ENCODE measurements at places on chromosomes 12 and 14. TPM values are rescaled to one million over a fixed set of nuclear protein-coding genes. Genes with fewer than 3 reads are reported as not detected.

- peaks cover 22% of the 10 kb centered on the region for H3K4me1 ChIP-seq
- no peaks in the 10 kb centered on the region for H3K36me3 ChIP-seq
- no peak for DNase-seq
- H3K27me3 ChIP-seq, result no peaks in the 10 kb centered on the region
- H3K4me3 ChIP-seq, result no peak overlapping the region
Measured at GRCh38 chr14:103070971-103071542, 13.0 kb upstream of the LBHD2 start.

DNA sequence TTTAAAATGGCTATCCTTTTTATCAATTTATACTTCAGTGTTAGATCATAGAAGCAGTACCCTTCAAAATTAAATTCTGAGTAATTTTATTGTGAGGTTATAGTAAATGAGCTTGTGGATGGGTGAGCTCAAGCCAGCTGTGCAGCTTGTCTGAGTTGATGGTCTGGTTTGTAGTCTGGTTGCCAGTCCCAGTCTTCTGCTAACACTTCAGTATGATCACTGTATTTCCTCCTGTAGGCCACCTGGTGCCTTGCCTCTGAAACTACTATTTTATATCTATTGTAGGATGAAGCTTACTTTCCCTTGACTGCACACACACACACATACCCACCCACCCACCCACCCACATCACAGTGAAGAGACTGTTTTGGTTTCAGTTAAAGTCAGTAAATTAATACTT, 496.4 kb downstream of the PCNX1 start:
- H3K36me3 ChIP-seq, result peaks cover 4% of the 10 kb centered on the region
- H3K27ac ChIP-seq, result peak overlapping the region; percentile 64
- peak; percentile 84 for DNase-seq
- no peak overlapping the region for H3K4me3 ChIP-seq

- no peaks in the 10 kb centered on the region for H3K36me3 ChIP-seq
- H3K4me1 ChIP-seq, result no peaks in the 10 kb centered on the region
- no peaks in the 10 kb centered on the region for H3K27me3 ChIP-seq
- DNase-seq, result no peak
- H3K4me3 ChIP-seq, result no peak overlapping the region
- H3K27ac ChIP-seq, result no peak overlapping the region
Measured at GRCh38 chr12:25725470-25725869, 172.4 kb upstream of the LMNTD1 start.

DNA sequence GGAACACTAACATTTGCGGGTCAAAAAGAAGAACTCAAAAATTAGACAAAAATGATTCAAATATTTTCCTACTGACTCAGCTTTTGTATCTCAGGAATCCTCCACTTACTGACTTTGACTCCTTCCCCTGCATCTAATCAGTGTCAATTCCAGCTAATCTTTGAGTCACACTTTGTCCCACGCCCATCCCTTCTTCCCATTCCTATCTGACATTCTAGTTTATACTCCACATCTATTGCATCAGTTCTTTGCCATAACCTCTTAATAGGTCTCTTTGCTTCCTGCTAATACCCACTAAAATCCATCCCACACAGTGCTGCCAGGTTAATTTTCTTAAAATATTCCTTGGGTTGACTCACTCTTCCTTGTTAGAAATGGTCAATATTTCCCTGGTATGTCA, 19.1 kb downstream of the BBS10 start:
- no peak overlapping the region for H3K4me3 ChIP-seq
- H3K4me1 ChIP-seq, result no peaks in the 10 kb centered on the region
- peaks cover 4% of the 10 kb centered on the region for H3K27me3 ChIP-seq
- no peak for DNase-seq
- H3K27ac ChIP-seq, result no peak overlapping the region
- H3K36me3 ChIP-seq, result no peaks in the 10 kb centered on the region

- no peak overlapping the region for H3K4me3 ChIP-seq
- peaks cover 37% of the 10 kb centered on the region for H3K4me1 ChIP-seq
- H3K27ac ChIP-seq, result no peak overlapping the region
- no peaks in the 10 kb centered on the region for H3K27me3 ChIP-seq
- no peak for DNase-seq
Measured at GRCh38 chr14:104397956-104398355, 181.6 kb upstream of the C14orf180 start.

GRCh38 chr12:115185506-115185905, 501.5 kb upstream of the TBX3 start:
- no peaks in the 10 kb centered on the region for H3K36me3 ChIP-seq
- DNase-seq, result no peak
- no peak overlapping the region for H3K27ac ChIP-seq
- no peaks in the 10 kb centered on the region for H3K4me1 ChIP-seq
- no peaks in the 10 kb centered on the region for H3K27me3 ChIP-seq

DNA sequence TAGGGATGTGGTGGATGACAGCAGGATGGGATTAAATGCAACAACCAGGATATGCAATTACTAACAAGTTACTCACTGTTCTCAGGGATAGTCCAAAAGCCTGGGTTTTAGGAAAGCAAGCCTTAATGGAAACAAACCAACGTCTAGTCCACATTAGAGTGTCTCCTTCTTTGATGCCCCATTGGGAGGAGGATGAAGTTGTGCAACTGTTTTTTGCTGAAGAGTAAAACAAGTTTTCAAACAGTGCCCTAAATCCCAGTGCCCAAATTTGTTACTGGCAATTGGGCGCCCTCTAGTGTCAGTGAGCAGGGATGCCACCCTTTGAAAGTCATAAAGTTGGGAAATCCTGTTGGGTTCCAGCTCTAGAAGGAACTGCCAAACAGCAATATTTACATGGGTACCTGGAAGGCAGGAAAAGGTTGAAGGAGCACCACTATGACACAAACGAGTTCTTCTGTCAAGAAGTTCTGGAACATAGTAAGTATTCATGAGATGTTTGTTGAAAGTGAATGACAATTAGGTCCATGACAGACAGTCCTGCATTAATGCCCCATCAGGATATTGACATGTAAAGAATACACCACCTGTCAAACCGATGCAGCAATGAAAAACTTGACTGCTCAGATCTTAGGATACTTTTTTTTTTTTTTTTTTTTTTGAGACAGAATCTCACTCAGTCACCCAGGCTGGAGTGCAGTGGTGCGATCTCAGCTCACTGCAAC, 11.1 kb upstream of the DPF3 start:
- no peaks in the 10 kb centered on the region for H3K36me3 ChIP-seq
- DNase-seq, result peak; percentile 83
- no peak overlapping the region for H3K27ac ChIP-seq
- H3K4me1 ChIP-seq, result peaks cover 22% of the 10 kb centered on the region

GRCh38 chr12:14635776-14636175, 60.6 kb downstream of the GUCY2C start:
- DNase-seq, result no peak
- H3K27me3 ChIP-seq, result no peaks in the 10 kb centered on the region
- H3K36me3 ChIP-seq, result no peaks in the 10 kb centered on the region

GRCh38 chr14:73662487-73662943, 17.7 kb downstream of the DNAL1 start:
- H3K36me3 ChIP-seq, result no peaks in the 10 kb centered on the region
- H3K4me3 ChIP-seq, result no peak overlapping the region
- no peaks in the 10 kb centered on the region for H3K4me1 ChIP-seq
- no peak overlapping the region for H3K27ac ChIP-seq

DNA sequence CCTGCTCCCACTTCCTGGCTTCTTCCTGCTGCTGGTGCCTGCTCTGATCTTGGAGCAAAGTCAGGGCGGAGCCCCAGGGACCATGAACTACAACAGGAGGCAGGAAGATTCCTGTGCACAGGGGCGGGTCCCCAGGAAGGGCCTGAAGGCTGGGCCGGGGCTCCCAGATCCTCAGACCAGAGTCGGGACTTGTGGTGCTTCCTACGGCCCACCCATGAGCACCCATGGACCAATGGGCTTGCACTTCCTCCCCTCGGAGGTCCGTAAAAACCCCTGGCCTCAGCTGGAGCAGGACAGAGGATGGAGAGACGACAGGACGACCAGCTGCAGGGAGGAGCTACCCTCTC, 1287.1 kb downstream of the TMEM121 start:
- no peaks in the 10 kb centered on the region for H3K36me3 ChIP-seq
- H3K4me1 ChIP-seq, result peaks cover 7% of the 10 kb centered on the region
- H3K27ac ChIP-seq, result no peak overlapping the region
- H3K4me3 ChIP-seq, result no peak overlapping the region
- DNase-seq, result no peak

DNA sequence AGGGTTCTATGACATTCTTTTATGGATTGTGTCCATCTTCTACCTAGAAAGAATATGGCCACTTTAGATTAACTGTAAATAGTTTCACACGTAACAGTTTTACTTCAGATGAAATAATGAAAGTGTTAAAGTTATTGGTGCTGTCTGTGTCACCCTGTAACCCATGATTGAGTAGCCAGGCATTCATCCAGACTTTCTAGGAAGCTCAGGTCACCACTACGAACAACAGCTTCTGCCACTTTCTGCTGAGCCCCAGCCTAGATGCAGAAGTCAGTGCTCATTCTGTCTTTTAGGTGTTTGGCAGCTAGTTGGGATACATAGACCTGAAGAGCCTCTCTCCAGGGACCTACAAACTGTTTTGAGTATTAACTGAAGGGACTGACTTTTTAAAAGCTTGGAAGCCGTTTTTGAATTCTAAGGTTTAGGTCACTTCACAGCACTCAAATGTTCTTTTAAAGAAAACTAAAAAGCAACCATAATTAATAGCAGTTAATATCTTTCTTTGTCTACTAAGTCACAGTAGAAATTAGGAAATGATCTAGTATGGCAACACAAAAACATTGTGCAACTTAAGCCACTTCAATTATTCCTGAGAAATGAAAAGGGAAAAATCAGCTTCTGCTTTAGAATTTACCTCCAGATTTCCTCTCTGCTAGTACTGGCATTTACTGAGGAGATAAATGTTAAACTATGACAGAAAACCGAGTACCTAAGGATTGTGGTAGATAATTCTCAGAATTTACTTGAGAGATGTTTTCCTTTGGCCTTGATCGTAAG, 266.9 kb downstream of the CCDC91 start:
- peaks cover 4% of the 10 kb centered on the region for H3K4me1 ChIP-seq
- no peak overlapping the region for H3K4me3 ChIP-seq
- peaks cover 27% of the 10 kb centered on the region for H3K36me3 ChIP-seq
- H3K27ac ChIP-seq, result no peak overlapping the region

DNA sequence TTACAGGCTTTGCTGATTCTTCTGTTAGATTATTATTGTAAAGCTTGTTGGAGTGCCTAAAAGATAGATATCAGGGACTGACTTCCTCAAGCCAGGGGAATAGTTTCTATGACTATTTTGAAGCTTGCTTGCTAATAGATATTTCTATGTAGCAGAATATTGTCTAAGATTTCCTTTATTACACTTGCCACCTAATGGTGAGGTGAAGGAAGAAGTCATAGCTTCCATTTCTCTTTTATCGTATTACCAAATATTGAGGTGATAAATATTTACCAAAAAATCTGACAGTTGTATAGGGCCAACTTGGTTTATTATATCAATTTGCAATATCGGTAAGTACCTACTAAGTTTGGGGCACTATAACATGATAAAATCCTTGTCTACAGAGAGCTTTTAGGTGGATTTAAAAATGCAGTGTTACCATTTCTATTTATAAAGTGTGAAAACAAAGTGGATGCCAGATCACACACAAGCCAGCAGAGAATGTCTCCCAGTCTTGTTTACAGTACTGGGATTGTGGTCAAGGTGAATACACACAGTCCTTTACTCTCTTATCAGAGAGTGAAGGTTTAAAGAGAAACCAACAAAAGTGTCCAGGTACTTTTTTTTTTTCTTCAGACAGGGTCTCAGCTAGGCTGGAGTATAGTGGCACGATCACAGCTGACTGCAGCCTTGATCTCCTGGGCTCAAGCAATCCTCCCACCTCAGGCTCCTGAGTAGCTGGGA, 137.9 kb downstream of the IGF1 start:
- H3K27me3 ChIP-seq, result no peaks in the 10 kb centered on the region
- DNase-seq, result no peak
- no peak overlapping the region for H3K27ac ChIP-seq
- no peaks in the 10 kb centered on the region for H3K4me1 ChIP-seq
- H3K4me3 ChIP-seq, result no peak overlapping the region

DNA sequence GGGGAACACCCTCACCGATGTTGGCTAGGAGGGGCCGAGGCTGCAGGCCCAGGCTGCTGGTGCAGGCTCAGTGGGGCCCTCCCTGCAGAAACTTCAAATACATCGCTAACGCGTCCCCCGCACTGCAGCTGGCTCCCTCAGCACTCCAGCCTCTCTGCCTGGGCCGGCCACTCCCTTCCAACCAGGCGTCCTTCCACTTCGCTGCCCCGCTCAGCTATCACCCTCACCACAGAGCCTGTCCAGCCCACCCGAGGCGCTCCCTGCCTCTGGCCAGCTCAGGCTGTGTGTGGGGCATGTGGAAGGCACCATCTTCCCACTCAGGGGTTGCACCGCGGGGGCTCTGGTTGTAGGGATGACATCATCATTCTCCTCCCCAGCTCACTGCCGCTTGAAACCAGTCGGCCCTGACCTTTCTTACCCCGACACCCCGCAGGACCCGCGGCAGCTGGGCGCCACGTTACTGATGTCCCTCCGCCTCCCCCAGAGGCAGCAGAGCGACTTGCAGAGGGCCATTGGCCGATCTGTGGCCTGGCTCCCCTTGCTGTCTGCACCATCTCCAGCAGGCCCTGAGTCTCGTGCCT, 199.9 kb upstream of the RTL1 start:
- no peak overlapping the region for H3K27ac ChIP-seq
- no peaks in the 10 kb centered on the region for H3K27me3 ChIP-seq
- H3K36me3 ChIP-seq, result no peaks in the 10 kb centered on the region
- no peaks in the 10 kb centered on the region for H3K4me1 ChIP-seq

DNA sequence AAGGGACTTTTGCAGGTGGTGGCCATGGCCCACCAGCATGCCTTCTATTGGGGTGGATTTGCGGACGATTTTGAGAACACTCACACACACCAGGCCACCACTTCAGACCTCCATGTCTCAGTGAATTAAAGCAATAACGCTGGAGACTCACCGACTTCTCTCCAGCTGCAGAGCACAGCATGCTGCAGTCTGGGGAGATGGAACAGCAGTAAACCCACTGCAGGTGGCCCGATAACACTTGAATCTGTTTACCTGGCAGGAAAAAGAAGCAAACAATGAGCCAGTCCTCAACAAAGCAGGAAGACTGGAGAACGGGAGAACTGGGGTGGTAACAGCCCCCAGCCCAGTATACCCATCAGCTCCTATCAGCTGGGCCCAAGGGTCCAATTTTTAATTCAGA, 21.6 kb downstream of the RFC5 start:
- no peak for DNase-seq
- H3K4me1 ChIP-seq, result peaks cover 8% of the 10 kb centered on the region
- H3K36me3 ChIP-seq, result no peaks in the 10 kb centered on the region

Gene SLC25A47
- total RNA-seq, result not detected

Gene RNF10
- total RNA-seq, result 236 TPM

Gene PKP2
- not detected for total RNA-seq

Gene ADAM20
- 2.7 TPM for total RNA-seq

Gene MYRFL
- total RNA-seq, result not detected

Gene CCER1
- total RNA-seq, result not detected

Gene CACNA2D4
- 7.4 TPM for total RNA-seq

Gene MGAT4C
- not detected for total RNA-seq

Gene CLEC9A
- total RNA-seq, result not detected
